ENCODE measurements at places on chromosomes 4 and X.
A peak's percentile ranks its signal among the peaks of the same experiment; 100 is the strongest.

DNA sequence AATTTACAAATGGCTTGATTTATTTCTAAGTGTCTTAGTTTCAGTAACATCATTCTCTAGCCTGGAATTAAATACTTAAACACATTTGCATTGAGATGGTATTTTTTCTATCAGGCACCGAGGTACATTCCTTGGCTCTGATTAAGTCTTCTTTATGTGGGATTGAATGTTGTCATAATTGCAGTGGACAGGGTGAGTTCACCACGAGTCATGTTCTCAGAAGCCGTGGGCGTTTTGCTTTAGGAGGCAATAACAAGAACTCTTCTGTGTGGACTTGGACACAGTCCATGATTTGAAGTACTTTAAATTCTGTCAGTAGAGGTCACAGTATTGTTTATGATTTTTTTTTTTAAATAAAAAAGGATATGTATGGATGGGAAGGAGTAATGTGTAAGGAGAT lies 57.1 kb upstream of the EFHC2 start:
- peak; percentile 2 for DNase-seq

- DNase-seq = no peak
Observed at GRCh38 chrX:97704474-97704873, 820.8 kb downstream of the RPA4 start.

DNA sequence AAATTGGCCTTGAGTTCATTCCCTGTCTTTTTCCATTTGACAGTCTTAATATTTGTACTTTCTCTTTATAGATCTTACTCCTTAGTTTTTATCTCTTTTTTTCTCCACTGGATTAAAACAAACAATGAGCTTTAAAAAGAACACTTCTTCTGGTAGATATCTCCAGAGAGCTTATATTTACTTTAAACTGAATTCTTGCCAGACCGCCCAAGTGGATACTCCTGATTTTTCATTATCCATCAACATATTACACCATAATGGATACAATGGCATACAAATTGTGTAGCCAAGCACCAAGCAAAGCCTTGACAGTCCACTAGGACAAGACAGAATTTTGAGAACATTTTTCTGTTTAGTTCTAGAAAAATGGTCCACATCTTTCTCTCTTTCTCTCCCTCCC lies 18.9 kb downstream of the TMSB4X start:
- DNase-seq = no peak

DNA sequence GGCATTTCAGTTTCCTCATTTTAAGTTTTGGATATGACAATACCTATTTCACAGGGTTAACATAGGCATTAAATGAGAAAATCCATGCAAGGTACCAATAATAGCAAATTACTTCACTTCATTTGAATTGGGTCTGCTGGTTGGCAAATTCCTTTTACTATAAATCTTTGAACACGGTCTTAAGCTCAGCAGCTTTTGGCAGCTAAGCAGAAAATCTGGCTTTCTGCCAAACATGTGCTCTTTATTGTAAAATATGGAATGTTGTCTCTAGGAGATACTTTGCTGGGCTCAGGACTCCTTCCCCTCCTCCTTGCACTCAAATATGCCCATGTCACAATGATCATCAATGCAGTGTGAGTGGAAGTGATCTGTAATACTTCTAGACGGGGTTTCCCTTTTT lies 16.8 kb upstream of the DMP1 start:
- DNase-seq = no peak

GRCh38 chrX:136659174-136659573 lies 11.2 kb downstream of the CD40LG start:
- DNase-seq = no peak

DNA sequence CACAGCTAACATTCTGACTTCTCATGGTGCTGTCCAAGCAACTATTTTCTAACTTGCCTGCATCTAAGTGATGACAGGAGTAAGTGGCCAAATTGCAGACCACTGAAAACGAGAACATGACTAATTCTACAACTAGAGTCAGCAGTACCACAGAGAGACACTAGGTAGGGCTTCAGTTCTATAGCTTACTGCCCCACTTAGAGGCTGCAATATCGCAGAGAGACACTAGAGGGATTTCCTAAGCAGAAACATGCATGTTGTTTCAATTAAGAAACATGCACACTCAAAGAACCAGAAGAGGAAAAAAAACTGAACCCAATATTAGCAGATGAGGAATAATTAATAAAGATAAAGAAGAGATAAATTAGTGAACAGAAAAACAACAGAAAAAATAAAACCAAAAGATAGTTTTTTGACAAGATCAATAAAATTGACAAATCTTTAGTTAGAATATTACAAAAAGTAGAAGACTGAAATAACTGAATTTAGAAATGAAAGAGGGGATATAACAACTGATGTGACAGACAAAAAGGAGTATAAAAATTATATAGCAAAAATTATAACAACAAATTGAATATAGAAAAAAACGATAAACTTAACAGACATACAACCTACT lies 100.8 kb downstream of the SPIN4 start:
- peak; percentile 60 for DNase-seq

- DNase-seq = no peak
Observed at GRCh38 chr4:189740873-189741272, 199.8 kb upstream of the FRG1 start.

DNA sequence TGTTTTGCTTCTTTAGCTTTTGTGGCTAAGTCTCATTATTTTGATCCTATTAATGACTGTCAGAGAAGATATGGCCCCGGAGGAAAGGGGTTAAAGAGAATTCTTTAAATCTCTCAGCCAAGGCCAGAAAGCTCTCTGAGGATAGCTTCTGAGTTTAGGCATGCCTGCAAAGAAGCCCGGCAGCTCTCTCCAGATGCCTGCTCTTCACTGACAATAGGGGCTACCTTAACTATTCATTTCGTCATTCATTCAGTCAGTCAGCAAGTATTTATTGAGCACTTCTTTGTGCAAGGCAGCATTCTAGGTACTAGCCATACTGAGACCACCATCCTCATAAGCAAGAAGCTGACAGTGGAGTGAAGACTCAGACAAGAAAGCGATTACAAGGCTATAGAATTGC lies 34.0 kb upstream of the BMP15 start:
- no peak for DNase-seq

- peak; percentile 84 for DNase-seq
Observed at GRCh38 chrX:103687696-103688201, 1.2 kb upstream of the MORF4L2 start.

GRCh38 chr4:12411072-12411471 lies 982.4 kb upstream of the HS3ST1 start:
- no peak for DNase-seq

DNA sequence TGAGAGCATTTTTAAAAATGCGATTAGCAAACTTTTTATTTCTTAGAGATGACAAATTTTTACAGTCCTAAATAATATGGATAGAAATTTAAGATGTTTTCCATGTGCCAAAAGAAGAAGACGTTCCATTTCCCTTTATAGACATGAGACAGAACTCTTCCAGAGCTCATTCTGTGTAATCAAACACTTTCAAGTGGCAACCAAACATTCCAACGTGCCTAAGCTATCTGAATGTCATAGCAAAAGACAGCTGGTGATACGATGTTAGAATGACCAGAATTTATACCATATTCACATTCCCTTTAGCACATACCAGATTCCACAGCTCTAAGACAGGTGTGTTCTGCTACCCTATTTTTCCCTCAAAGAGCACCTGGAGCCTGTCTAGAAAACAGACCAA lies 133.2 kb downstream of the ENOX2 start:
- DNase-seq = no peak

DNA sequence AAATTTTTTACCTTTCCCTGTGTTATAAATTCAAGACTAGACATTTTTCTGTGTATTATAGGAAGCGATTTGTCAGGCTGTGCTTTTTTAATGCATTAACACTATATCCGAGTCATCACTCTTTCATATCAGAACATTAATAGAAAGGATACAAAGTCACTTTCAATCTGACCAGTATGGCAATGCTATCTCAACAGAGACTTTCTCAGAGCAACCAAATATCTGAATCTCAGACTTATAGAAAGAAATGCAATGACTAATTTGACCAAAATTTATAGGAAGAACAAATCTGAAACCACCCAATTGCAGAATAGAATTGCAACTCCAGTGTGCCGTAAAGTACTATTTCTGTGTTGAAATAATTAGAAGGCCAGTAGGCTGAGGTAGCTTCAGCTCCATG lies 473 bp upstream of the TKTL2 start:
- DNase-seq = no peak

DNA sequence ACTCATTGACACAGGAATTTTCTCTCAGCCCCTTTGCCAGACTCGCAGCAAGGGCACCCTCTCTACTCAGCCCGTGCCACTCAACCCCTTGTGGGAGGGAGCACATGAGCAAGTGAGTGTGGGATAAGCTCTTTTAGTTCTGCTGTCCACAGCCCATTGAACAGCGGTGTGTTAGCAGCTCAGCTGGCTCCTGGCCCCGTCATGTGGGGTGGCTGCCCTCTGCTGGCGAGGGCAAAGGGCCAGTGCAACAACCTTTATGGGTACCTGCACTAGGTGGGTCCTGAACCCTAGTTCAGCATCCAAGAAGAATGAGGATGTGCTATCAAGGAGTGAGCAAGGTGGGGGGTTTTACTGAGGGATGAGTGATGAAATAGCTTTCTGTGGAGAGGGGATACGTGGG lies 85.0 kb upstream of the ZNF81 start:
- peak; percentile 16 for DNase-seq

GRCh38 chrX:9859711-9860555 lies 73.7 kb downstream of the SHROOM2 start:
- no peak for DNase-seq

GRCh38 chr4:27176400-27176799 lies 315.8 kb downstream of the STIM2 start:
- peak; percentile 9 for DNase-seq

DNA sequence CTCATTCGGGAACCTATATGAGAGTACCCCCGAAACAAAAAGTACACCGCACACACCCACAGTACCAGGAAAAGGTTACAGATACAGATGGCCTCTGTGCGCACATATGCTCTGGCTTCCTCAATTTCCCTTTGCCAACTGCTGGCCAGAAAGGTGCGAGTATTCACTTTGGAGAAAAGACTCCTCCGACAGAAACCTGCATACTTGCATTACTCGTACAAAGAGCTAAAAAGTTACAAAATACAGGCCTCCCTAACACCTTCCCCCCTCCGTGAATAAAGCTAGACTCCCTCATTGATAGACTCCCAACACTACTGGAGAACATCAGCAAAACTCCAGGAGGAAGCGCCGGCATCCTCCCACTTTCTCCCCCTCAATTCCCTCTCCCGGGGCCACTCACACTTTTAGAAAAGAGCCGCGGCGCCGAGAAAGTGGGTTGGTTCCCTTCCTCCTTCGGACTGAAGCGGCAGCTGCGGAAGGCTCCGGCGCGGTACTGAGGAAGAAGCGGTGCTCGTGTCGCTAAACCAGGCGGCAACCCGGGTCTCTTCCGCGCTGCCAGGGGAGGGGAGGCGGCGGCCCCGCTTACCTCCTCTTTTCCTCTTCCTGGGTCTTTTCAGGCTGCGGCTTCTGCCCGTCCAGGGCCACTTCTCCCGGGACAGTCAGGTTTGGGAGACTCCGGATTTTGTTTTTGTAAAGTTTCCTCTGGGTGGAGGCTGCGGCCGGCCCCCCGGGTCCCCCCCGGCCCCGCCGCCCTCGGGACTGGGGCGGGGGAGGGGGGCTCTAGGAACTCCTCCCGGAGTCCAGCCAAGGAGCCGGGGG lies 1.1 kb downstream of the FBXW7 start:
- DNase-seq = no peak

DNA sequence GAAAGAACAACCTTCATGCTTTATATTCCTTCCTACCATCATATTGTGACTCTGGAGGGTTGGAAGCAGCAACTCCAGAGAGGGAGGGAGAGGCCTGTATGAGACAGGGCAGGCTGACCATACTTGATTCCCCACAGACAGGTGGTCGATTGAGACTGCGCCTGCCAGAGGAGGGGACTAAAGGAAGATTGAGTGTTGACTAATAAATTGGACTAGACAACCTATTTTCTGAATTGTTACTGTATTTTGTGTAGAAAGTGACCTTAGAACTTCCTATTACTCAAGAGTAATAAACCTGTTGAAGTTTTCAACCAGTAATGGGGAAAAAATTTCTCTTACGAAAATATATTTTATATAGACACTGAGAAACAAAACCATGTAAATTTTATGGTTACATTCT lies 301.5 kb downstream of the INPP4B start:
- DNase-seq = no peak

DNA sequence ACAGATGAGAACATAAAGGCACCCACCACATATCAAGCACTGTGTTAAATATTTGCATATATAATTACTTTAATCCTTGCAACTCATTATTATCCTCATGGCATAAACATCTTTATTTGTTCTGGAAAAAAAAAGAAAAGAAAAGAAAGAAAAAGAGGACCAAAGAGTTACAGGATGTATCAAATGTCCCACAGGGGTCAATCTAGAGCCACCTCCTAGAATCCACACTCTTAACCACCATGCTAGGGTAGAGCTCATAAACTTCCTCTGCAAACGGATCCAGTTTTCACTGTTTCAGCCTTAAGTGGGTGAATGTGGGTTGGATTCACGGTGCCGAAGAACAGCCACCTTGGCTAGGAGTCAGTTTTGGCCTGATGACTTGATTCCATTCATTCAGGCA lies 171.1 kb upstream of the PPARGC1A start:
- DNase-seq = no peak

DNA sequence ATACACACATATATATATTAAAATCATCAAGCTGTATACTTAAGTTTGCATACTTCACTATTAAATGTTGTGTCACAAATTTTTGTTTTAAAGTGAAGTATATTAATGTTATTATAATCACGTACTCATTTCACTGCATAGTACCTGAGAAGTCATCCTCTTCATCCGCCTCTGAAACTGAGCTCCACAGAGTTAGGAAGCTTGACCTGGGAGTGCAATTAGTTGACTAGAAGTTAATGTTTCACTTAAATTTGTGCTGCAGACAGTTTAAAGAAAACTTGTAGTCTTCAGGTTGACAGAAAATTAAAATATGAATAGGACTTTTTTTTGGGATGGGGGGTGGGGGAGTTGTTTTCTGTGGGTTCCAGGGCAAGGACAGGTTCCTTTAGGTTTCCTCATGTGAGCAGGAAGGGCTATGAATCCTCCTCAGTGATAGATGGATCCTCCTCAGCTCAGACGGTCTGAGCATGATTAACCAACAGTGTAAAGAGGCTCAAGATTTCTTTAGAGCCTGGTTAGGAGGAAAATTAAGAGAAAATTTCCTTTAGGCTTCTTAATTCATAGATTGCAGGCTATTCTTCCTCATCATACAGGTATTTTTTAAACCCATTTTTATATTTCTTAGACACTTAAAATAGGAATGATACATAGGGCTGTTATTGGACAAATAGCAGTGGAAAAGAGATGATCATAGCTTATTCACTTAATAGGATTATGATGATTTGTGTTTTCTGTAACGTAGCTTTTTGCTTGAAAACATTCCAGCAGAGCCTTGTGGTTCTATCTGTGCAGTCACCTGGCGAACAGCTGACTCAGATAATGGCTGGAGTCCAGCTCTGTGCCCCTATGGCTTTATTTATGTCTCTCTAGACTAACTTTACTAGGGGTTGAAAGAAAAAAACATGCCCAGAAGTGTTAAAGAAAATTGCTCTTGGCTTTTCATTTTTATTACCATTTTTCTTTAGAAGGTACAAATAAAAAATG lies 102.7 kb downstream of the SLC4A4 start:
- no peak for DNase-seq

GRCh38 chr4:41506130-41506529 lies 31.8 kb upstream of the LIMCH1 start:
- DNase-seq = peak; percentile 90
